ENCODE measurements at places on chromosomes 6 and 20.

DNA sequence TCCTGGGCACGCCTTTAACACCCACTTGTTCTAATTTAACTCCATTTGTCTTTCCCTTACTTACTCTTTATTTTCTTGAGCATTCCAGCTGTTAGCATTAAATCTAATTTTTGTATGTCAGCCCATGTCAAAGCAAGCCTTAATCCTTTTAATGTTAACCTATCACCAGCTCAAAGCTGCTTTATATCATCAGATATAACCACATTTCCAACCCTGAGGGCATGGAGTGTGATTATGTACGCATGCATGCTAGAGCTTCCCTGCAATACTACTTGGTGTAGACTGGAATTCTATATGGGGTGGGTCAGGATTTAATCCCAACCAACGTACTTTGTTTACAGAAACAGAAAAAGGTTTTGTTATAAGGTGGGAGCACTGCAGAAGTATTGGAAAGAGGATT lies 139.4 kb upstream of the HMGN3 start:
- no peak for DNase-seq

GRCh38 chr20:57940376-57940775 lies 230.6 kb upstream of the PMEPA1 start:
- no peak for DNase-seq

GRCh38 chr20:63116412-63117106 lies 99.4 kb downstream of the YTHDF1 start:
- no peak for DNase-seq

DNA sequence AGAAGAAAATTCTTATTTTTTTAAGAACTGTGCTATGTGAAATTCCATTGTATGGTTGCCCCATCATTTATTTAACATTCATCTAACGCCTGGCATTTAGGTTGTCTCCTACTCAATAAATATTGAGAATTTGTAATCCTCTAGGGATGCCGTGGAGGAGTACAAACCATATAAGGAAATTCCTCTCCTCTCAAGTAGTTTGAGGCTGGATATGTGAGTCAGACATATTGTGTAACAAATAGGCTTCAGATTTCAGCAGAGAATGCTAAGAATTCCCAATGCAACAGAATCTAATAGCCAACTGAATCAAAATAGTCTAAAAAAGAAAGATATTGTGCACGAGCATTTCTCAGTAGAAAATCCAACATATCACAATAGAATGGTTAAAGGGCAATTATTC lies 174.7 kb downstream of the OTOR start:
- no peak for DNase-seq

- no peak for DNase-seq
Measured at GRCh38 chr6:131212024-131212423, 76.8 kb downstream of the AKAP7 start.

DNA sequence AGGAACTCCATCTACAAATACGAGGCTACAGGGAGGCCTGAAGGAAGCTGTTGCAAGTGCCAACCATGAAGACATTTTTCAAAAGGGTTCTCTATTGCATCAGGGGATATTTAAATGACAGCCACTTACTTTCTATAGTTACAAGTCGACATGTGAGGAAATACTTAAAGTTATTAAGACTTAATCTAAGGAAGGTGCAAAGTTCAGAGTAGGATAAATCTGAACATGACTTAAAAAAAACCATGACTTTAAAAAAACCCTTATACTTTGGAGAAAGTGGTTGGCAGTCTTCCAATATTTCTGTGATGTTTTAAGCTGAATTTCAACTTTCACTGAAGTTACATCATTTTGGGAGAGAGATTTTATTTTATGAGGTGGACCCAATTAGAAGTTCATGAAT lies 56.3 kb upstream of the EMILIN3 start:
- DNase-seq, result no peak

DNA sequence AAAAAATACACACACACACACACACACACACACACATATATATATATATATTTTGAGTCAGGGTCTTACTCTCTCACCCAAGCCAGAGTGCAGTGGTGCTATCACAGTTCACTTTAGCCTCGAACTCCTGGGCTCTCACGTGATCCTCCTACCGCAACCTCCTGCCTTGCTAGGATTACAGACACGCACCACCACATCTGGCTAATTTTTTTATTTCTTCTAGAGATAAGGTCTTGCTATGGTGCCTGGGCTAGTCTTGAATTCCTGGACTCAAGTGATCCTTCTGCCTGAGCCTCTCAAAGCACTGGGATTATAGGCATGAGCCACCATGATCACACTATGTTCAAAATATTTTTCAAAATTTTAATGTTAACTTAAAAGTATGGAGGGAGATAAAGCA lies 43.5 kb downstream of the NUP153 start:
- DNase-seq, result no peak

- DNase-seq, result peak; percentile 76
Measured at GRCh38 chr6:149963462-149964307, at the start of gene ULBP1. Gene ULBP1 (plus strand): TSS chr6:149963943. CDS start chr6:149964050, 107 bp downstream.

GRCh38 chr6:79079561-79080041 lies 1.5 kb upstream of the PHIP start:
- no peak for DNase-seq

DNA sequence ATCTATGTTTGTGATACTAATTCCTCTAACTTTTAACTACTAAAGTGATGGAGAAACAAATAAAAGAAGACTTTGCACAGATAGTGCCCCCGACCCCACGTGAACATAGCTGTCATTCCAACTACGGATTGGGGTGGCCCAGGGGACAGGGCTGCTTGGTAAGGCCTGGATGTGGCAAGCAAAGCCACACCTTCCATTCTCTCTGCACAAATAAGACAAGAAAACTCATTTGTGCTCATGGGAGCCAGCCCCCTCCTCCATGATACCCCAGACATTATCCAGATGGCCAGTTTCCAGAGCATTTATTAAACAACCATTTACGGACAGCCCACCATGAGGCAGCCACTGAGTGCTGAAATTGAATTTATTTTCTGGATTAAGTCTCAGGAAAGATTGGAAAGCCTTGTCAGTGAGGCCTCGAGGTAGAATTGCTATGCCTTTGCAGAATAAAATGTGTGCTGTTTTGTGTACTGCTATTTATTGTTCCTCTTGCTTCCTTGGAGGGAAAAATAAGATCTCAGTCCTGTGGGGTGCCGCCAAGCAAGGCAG lies 151.2 kb downstream of the UNC5CL start:
- no peak for DNase-seq

DNA sequence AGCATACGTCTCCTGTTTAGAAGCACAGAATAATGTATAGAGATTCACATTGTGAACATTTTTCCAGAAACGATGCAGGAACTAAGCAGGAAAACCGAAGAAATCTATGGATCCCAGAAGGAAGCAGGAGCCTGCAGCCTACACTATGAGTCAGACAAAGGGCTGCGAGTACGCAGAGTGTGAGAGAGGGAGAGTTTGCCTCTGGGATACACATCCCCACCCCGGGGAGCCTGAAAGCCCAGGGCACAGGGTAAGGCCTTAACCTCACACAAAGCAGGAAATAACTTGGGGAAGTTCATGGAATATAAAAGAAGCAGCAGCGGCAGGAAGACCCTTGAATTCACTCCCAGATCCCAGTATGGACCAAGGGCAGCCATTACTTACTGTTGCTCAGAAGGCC lies 842.1 kb upstream of the MANEA start:
- DNase-seq, result no peak

GRCh38 chr20:54292185-54292584 lies 84.3 kb downstream of the PFDN4 start:
- no peak for DNase-seq

GRCh38 chr6:17907406-17908229 lies 79.8 kb downstream of the KIF13A start:
- peak; percentile 6 for DNase-seq

- no peak for DNase-seq
Measured at GRCh38 chr6:141552463-141552862, 580.3 kb upstream of the GJE1 start.

- DNase-seq, result no peak
Measured at GRCh38 chr6:67916399-67916798, 718.7 kb upstream of the ADGRB3 start.

DNA sequence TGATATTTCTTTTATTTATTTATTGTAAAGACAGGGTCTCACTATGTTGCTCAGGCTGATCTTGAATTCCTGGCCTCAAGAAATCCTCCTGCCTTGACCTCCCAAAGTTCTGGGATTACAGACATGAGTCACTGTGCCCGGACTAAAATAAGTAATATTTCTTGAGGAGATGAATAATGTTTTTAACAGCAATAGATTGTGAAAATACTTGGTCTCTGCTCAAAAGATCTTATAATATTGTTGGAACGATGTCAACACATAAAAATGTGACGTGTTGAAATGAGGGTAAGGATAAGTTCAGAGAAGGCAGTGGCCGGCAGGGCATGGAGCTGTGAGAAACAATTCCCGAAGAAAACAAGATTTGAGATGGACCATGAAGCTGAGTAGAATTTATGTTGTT lies 178.7 kb downstream of the GJA1 start:
- DNase-seq, result no peak

GRCh38 chr6:53723331-53723730 lies 57.8 kb upstream of the KLHL31 start:
- no peak for DNase-seq

GRCh38 chr6:13914351-13914750 lies 10.4 kb upstream of the RNF182 start:
- DNase-seq, result no peak

DNA sequence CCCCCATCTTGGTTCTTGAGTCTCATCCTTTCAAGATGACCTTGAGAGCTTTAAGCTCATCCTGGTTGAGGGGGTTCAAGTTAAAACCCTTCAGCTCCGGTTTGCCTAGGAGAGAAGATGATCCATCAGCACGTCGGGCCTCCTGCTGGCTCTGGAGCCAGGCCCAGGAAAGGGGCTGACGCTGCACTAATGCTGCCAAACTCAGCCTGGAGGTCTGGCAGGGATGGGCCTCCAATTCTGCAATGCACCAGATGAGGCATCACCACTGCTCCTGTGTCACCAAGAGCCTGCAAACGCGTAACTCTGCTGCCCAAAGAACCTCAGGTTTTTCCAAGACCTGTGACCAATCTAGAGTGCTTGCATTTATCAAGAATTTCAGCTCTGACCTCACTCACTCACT lies 6.1 kb downstream of the PDRG1 start:
- DNase-seq, result no peak

GRCh38 chr6:98838032-98838431 lies 3.7 kb downstream of the POU3F2 start:
- no peak for DNase-seq

GRCh38 chr6:134519465-134519864 lies 201.6 kb upstream of the SGK1 start:
- DNase-seq, result peak; percentile 14

DNA sequence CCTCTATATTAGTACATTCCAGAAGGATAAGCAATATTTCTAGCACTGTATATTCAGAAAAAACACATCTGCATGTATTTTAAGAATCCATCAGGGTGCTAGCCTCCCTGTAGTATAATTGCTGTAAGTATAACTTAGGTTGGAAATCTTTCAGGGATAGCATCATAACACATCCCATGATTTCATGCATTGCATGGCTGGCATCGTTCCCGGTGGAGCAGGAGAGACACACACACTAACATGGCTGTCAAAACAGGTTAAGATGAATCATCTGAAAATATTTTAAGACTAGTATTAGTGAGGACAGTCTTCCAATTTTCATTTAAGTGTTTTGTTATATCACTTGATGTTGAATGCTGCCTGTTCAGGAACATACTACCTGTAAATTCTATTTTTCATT lies 32.1 kb upstream of the CENPW start:
- DNase-seq, result no peak

DNA sequence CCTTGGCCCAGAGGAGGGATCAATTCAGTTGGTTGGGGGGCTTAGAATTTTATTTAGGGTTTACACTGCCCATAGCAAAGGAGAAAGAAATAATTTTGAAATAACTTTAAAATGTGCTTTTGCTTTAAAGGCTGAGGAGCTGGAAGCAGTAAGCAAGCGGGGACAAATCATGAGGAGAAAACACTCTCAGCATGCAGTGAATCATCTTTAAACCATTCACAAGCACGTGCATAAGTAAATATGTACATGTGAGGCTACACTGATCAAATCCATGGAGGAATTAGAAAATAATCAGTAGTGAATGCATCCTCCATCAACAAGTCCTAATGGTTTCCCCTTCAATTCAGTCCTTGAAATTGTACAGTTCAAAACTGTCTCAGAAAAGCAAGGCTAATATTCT lies 181.0 kb downstream of the MTFR2 start:
- no peak for DNase-seq

GRCh38 chr6:27662769-27663168 lies 189.9 kb upstream of the ZNF184 start:
- no peak for DNase-seq

GRCh38 chr6:81735756-81736380 lies 16.6 kb downstream of the TENT5A start:
- no peak for DNase-seq

DNA sequence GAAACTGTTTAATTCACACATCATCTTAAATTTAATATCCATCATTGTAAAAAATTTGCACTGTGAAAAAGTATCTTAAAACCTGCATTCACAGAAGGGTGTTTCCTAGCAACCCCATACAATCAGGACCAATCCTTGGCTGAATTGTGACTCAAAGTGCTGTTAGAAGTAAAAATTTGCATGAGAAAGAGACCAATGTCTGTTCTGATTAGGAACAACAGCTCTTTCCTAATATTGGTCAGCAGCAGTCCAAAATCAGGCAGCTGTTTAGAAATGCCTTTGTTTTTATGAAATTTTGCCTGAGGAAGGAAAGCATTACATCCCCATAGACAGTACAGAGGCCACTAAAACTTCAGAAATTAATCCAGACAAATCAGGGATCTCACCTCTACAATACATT lies 987.0 kb downstream of the HACE1 start:
- no peak for DNase-seq

DNA sequence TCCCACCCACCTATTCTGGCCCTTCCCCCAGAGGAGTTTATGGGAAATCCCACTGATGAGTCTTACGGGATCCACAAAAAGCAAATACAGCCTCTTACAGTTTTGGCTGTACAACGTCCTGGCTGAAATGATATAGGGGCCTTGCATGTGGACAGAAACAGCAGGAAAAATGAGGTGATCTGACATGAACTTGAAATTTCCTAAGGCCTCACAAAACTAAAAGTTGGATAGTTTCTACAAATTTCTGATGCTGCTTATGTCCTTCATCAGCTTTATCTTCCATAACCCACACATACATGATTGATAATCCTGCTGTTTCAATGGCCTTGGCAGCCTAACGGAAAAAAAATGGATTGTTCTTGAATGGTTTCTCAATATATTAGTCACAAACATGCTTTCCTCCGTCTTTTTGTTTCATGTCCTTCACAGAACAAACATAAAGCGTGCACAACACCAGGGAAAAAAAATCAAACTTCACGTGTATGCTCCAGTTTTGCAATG lies 118.8 kb downstream of the BMP5 start:
- DNase-seq, result no peak

Measured in stimulated activated CD4-positive, alpha-beta T cell treated with anti-CD3 and anti-CD28 coated beads, Interleukin-12 subunit alpha, Interleukin-12 subunit beta, amount 100 ng/mL, for 48 hours (primary cell).